Activated effector memory CD4-positive, alpha-beta T cell treated with anti-CD3 and anti-CD28 coated beads, Interleukin-2, amount 50 U/mL, for 16 hours (primary cell): ENCODE measurements at places on chromosomes 2 and 18.

GRCh38 chr2:169361706-169362117 lies 622 bp downstream of the LRP2 start:
- no peak for DNase-seq

- no peak for DNase-seq
Measured at GRCh38 chr2:1799174-1799573, 54.9 kb upstream of the PXDN start.

DNA sequence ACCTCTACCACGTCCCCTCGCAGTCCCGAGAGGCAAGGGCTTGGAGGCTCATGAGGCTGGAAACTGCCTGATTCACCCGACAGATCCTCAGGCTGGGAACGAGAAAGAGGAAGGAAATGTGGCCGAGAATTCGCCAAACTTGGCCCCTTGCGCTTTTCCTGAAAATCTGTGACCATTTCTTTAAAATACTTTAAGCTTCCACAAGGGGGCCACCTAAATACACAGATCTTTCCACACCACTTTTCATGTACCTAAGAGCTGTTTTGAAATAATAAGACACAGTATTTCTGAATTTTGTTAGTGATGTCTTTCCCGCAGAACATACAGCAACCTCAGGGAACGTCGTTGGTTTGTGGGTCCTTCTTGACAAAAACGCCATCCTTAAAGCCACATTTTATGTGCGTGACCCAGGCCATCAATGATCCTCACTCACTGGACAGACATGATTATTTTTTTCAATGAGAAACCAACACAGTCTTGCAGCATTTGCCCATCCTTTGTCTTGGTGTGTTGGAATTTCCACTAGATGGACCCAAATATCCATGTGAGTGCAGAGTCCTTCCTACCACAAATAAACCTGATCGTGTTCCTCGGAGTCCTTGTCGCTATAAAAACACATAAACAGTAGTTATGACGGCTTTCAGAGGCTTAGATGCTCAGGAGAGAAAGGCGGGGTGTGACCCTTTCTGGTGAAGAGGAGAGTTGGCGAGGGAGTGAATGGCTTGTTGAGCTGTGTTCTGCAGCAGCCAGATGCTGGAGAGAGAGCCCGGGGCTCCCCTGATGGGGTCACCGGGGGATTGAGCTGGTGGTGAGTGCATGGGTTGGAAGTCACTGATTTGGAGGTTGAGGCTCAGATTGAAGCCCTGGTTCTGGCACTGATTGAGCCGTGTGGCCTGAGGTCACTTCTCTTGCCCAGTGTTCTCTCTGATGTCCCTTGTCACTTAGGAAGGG lies 25.0 kb downstream of the DCDC2C start:
- DNase-seq: no peak

GRCh38 chr2:135740206-135740605 lies 1.4 kb upstream of the UBXN4 start:
- no peak for DNase-seq

DNA sequence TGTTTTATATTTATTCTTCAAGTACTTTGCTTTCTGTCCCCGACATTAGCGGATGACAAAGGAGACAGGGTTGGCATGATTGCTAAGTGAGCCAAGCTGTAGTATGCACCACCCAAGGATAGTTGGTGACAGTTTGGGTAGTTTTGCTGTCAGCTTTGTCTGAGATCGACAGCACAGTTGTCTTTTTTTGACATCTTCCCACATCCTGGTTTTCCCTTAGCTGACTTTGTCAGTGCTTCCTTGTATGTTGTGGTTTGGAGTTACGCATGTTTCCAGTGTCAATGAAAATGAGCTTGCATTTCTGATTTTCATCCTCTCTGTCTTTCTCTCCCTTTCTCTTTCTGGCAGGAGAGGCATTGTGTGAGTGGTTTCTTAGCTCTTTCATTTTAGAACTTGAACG lies 44.6 kb upstream of the DOCK10 start:
- DNase-seq: no peak

- DNase-seq: peak; percentile 98
Measured at GRCh38 chr2:70190418-70191243, at the start of gene C2orf42. TSS of gene C2orf42 (minus strand) at chr2:70191019. CDS start at chr2:70181985, 9,034 bp downstream.

DNA sequence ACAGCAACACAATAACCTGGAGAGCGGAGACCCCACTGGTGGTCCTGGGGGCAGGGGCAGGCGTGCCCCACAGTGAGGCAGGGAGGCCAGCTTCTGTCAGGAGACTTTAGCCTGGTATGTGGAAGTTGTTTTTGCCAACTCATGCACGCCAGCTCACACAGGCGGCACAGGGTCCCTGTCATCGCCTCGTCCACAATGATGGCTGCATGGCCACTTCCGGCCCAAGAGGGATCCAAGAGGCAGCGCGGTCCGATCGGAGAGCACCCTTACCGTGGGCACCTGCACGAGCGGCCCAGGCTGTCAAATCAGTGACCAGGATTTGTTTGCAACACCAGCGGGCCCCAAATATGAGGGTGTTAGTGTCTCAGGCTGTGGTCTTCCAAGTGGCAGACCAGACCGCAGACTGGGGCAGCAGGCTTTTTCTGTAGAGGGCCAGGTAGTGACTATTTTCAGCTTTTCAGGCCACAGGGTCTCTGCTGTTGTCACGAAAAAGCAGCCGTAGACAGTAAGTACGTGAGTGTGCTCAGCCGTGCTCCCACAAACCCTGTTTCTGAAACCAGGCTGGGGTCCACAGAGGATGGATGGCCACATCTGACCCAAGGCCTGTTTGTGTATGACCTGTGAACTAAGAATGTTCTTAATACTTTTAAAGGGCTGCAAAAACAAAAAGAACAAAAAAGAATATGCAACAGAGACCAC lies 21.2 kb downstream of the SNED1 start:
- no peak for DNase-seq
